ENCODE measurements at places on chromosomes 16 and 17.

DNA sequence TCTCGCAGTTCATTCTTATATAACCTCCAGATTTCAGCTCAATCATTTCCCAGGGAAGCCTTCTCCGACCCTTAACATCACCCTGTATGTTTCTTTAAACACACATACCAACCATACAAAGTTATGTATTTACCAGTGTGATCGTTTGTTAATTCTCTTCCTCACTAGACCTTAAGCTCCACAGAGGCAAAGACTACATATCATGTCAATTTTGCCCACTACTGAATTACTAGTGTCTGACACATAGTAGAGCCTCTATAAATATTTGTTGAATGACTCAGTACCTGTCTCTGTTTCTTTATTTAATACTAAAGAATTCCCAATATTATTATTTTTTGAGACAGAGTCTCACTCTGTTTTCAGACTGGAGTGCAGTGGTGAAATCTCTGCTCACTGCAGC, 137.2 kb downstream of the SHISA9 start:
- no peak for DNase-seq

- DNase-seq = no peak
Measured at GRCh38 chr16:66928702-66929388, 3.5 kb upstream of the RRAD start.

DNA sequence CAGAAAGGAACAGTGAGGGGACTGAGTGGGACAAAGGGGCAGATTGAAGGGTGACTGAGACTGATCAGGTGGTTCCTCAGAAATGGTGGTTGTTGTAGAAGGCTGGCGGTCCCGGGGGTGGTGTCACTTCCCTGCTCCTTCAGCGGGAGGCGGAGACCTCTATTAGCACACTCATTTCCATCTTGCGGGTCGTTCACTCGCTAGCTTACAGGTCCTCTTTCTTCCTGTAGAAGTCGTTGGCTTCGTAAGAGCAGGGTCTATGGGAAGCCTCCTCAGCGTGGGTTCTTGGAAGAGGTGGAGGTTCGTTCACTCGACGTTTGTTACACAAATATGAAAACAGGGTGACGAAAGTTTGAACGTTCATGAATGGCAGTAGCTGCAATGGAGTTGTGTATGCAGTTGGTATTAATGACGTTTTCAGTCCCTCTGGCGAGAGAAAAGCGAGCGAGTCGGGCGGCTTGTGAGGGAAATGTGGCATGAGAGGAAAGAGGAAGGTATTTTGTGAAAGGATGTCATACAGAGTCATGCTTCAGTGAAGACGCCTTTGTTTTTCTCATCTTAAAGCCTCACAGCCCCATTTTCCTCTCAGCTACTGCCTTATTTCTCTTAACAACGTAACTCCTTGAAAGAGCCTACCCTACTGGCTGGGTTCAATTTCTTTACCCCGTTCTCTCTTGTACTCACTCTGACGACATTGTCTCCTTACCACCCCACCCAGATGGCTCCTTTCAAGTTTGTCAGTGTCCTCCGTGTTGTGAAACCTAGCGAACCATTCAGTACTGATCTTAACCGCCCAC, 667 bp downstream of the EFCAB13 start:
- DNase-seq = peak; percentile 76

- DNase-seq = peak; percentile 29
Measured at GRCh38 chr16:30677931-30678585, 19.8 kb downstream of the FBRS start.

DNA sequence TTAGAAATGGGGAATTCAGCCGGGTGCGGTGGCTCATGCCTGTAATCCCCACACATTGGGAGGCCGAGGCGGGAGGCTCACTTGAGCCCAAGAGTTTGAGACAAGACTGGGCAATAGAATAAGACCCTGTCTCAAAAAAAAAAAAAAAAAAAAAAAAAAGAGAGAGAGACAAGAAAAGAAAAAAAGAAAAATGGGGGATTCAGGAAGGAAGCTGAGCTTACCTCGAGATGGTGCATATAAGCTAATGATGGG, 150.8 kb upstream of the RPH3AL start:
- no peak for DNase-seq

DNA sequence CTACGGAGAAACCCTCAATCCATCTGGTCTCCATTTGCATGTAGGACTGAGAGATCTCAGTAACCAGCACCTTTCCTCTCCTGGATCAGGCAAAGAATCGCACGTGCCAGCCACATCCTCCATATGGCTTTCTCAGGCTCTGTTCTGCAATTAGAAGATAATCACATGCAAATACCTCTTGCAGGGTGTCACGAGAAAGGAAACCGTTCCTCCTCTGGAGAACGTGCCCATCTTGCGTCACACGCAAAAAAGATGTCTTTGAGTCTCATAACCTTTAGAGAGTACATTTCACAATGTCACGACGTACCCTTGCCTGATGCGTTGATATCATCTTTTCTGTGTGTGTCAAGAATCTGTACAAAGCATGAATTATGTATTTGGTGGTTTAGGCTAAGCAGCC, 36.2 kb upstream of the DNAH17 start:
- peak; percentile 10 for DNase-seq

- DNase-seq = no peak
Measured at GRCh38 chr16:3548859-3549258, 28.3 kb downstream of the NLRC3 start.

DNA sequence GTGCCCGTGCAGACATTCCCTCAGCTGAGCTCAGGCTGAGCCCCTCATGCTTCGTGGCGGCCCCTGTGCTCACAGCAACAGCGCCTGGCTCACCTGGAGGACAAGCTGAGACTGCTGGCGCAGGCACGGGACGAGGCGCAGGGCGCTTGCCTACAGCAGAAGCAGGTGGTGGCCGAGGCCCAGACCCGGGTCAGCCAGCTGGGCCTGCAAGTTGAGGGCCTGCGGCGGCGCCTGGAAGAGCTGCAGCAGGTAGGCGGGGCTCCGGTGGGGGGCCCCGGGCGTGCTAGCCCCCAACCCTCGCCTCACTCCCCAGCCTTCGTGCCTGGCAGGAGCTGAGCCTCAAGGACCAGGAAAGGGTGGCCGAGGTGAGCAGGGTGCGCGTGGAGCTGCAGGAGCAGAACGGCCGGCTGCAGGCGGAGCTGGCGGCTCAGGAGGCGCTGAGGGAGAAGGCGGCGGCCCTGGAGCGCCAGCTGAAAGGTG, 1.4 kb upstream of the RAC3 start:
- no peak for DNase-seq

- DNase-seq = peak; percentile 38
Measured at GRCh38 chr17:8300627-8301242, 5.5 kb upstream of the SLC25A35 start.

DNA sequence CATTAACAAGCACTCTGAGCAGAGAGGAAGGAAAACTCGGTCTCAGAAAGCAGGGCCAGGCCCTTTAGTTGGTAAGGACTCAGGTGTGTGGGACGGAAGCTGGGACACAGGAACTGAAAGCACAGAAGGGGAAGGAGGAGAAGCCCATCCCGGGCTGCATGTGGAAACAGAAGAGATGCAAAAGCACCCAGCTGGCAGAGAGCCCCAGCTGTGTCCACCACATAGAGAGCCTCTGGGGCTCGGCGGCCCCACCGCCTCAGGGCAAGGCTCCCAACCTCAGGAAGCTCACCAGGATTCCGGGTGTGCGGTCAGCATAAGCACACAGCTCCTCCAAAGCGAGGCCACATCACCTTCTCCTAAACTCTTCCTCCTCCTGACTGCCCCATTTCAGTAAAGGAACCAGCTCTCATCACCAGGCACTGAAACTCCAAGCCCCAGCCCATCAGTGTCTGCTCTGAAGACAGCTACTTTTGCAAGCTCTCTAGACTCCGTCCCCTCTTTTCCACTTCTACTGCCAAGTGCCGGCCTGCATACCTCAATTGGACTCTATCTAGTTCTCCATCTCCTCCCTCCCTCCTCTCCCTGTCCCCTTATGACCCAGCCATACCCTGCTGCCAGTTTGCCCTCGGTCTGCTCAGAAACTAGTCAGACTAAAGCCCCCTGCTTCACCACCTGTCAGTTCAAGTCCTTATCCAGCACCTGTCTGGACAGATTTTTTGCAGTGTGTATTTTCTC, 6.0 kb downstream of the ST3GAL2 start:
- no peak for DNase-seq

DNA sequence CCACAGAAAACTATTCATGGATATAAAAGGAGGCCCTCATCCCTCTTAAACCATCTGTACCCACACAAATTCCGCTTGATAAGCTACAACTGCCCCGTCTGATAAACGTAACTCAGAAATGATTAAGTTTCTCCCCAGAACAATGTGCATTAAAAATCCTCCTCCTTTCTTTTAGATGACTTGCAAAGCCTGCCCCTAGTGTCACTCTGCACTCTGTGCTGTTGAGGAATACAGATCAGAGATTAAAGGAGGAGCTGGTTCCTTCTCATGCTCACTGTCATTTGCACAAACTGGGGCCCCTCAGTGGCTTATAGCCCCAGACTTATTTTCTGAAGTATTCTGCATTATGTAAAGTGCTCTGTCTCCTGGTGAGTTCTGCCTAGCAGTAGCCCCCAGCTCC, 33.3 kb downstream of the CDRT15 start:
- DNase-seq = no peak

DNA sequence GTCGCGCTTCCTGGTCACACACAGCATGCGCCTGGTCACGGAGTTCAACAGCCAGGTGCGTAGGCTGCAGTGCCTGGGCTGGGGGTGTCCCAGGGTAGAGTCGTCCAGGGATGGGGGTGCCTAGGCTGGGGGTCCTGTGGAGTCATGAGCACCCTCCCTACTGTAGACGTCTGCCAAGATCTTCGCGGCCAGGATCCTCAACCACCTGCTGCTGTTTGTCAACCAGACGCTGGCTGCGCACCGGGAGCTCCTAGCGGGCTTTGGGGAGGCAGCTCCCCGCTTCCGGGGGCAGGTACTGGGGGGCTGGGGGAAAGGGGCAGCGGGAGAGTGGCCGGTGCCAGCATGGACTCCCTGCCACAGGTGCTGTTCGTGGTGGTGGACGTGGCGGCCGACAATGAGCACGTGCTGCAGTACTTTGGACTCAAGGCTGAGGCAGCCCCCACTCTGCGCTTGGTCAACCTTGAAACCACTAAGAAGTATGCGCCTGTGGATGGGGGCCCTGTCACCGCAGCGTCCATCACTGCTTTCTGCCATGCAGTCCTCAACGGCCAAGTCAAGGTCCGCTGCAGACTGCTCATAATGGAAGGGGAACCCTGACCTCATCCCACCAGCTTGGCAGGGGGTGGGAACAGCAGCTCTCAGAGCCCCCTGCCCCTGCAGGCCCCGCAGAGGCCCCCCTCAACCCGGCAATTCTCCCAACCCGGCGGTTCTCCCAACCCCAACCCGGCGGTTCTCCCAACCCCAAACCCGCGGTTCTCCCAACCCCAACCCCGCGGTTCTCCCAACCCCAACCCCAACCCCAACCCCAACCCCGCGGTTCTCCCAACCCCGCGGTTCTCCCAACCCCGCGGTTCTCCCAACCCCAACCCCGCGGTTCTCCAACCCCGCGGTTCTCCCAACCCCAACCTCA, 2.4 kb downstream of the PDIA2 start:
- no peak for DNase-seq

- peak; percentile 48 for DNase-seq
Measured at GRCh38 chr16:4241928-4242283, at the start of gene SRL. TSS of gene SRL (minus strand) at chr16:4242080. CDS start at chr16:4242067, 13 bp downstream.

- DNase-seq = no peak
Measured at GRCh38 chr16:85946541-85947124, 47.7 kb downstream of the IRF8 start.

DNA sequence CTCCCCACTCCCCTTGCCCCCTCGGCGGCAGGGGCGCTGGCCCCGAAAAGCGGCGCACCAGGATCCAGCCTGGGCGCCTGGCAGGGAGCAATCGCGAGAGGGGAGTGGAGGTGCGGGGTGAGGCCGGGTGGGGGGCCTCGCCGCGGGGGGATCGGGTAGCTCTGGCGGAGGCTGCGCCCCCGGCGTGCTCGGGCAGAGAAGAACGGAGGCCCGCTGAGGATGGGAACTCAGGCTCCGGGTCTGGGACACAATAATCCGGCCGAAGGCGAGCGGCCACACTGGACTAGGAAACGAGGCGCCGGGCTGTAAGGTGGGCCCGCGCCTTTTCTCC, 721 bp upstream of the PCGF2 start:
- DNase-seq = no peak

- no peak for DNase-seq
Measured at GRCh38 chr17:15511142-15511541, 43.7 kb upstream of the CDRT4 start.

DNA sequence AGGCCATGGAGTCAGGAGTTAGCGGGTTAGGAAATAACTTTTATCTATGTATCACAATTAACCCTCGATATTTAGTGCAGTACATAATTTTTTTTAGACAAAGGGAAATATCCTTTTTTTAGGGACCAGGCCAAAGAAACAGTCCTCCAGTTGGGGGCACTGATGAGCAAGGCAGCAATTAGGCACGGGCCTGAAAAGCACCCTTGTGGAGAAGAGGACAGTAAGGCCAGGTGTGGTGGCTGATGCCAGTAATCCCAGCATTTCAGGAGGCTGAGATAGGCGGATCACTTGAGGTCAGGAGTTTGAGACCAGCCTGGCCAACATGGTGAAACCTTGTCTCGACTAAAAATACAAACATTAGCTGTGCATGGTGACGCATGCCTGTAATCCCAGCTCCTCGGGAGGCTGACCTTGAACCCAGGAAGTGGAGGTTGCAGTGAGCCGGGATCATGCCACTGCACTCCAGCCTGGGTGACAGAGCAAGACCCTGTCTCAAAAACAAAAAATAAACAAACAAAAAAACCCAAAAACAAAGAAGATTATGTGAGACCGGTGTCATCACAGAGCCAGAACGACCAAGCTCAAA, 158.3 kb upstream of the NOL11 start:
- DNase-seq = no peak
